Stimulated activated CD4-positive, alpha-beta T cell treated with anti-CD3 and anti-CD28 coated beads, Interleukin-1b, Interleukin-23, amount 100 ng/mL, for 24 hours (primary cell): ENCODE measurements at places on chromosomes 3 and 15.

GRCh38 chr3:81758275-81758674 is 3.2 kb downstream of the GBE1 start:
- DNase-seq = no peak

GRCh38 chr3:67791620-67792019 is 137.2 kb upstream of the SUCLG2 start:
- DNase-seq = no peak

DNA sequence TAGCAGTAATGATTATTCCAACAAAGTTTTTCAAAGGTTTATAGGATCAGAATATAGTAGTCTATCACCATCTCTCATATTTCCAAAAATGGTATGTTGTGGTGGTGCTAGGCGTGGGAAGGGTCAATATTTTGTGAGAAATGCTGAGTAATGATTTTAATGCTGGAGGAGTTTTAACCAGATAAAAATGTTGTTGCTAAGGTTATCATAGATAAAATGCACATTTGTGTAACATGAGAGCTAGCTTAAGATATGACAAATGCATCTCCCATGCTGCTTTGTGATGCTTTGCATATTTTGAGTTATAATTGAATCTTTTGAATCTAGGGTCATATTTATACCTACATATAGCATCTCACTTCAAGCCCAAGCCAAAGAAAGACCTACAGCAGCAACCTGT is 103.9 kb upstream of the ROBO1 start:
- no peak for DNase-seq

DNA sequence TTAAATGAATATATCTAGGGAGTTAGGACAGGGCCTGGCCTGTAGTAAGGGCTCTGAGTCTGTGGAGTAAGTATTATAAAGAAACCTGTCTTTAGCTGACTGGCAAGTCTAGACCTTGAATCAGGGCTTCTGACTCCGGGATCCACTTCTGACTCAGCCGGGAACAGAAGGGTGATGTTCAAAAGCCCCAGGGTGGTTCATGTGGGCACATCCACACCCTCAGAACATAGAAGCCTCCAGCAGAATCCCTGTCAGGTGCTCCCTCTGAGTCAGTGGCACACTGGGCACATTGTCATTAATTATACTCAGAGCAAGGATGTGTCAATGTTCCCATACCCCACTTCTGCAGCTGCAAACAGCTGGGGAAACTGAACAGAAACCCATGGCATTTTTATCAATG is 26.7 kb upstream of the SNRK start:
- DNase-seq = no peak

DNA sequence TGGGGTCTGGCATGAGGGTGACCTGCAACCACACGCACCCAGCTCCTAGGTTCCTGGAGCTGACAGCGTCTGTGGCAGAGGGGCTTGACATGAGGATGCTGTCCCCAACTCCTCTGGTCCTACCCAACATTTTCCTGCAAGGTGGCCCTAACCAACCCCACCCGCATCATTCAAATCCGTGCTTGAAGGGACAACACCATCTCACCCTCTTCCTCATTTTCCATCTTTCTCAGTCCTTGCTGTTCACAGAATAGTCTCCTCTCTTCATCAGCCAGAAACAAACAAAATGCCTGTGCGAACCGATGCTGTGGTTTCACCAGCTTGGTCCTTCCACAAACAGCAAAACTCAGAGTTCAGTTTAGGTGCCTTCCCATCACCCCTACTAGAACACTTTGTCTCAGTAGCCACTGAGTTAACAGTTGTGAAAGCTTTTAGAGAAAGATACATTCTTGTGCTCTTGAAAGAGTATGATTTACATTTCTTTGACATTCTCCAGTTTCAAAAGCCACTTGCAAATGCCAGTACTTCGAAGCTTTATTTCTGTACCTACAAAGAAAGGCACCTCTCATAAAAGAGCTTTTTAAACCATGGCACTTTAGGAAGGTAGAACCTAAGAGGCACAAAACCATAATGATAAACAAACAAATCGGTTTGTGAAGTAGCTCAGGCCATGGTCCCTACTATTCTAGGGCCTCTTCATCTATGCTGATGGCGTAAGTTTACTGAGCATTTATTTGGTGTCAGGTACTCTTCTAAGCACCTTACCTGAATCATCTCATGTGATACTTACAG is 360.1 kb downstream of the SHQ1 start:
- DNase-seq = no peak

GRCh38 chr3:14836049-14836468 is 17.3 kb downstream of the FGD5 start:
- no peak for DNase-seq

- DNase-seq = no peak
These were observed 92.5 kb downstream of the BDH1 start for GRCh38 chr3:197463279-197463678.

- no peak for DNase-seq
These were observed 134.6 kb downstream of the SLC25A26 start for GRCh38 chr3:66355394-66355793.

GRCh38 chr3:43285644-43286043 is 696 bp upstream of the SNRK start:
- no peak for DNase-seq

DNA sequence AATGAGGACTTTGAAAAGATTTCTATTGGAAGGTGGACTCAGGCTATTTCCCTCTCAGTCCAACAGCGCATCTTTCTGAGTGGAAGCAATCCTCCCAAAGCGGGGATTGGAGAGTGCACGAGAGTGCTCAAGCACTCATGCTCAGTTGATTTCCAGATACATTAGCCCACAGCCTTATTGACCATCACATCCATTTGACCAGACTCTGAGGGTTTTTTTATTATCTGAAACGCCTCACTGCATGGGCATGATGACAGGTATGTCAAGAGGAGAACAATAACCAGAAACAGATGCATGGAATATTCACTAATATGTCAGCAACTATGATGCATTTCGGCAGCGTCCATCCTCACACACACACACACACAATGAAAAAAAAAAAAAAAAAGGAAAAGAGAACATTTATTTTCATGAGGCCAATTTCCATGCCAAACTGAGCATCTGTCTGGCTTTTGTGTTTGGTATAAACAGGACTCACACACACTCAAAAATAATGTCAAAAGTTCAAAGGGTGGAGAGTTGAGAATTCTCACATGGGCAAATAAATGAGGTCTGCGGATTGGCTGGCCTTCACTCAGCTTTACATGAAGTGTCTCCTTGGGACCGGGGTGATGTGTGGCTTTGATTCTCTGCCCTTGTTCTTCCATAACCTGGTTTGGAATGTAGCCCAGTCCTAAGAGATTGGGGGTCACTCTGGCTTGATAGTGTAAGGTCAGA is 371.6 kb downstream of the MCTP2 start:
- DNase-seq = no peak

DNA sequence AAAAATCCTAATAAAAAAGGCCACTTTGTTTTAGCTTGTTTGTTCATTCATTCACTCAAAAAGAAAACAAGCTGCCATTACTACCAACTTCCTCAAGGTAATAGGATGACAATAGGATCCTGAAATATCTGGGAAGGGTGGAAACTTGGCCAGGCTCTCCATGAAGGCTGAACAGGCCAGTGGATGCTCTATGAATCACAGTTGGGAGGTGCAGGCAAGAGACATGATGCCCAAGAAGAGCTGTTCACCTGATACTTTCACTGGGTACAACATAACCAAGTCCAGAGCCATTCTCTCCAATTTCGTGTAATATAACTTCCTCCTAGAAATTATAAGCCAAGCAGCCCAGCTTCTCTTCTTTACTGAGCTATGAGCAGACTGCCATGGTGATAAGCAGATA is 37.3 kb downstream of the NMNAT3 start:
- DNase-seq = no peak

GRCh38 chr3:62873451-62873760 is 1.8 kb downstream of the CADPS start:
- DNase-seq = no peak

DNA sequence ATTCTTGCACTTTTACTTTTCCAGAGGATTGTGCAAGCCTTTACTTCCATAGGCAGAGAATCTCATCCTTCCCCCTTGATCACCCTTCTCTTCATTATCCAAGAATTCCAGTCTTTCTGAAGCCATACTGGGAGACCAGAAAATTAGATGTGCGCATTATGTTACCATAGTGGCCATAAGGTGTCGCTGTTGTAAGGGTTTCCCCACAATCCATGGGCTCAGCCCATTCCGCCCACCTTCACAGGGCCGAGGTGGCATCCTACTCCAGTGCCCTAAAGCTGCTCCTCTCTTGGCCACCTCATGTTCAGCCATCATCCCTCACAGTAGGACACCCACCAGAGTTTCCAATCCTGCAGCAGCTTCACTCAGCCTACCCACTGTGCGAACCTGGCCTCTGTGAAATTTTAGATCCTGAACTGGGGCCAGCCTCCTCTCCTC is 35.0 kb downstream of the CTSH start:
- peak; percentile 2 for DNase-seq

DNA sequence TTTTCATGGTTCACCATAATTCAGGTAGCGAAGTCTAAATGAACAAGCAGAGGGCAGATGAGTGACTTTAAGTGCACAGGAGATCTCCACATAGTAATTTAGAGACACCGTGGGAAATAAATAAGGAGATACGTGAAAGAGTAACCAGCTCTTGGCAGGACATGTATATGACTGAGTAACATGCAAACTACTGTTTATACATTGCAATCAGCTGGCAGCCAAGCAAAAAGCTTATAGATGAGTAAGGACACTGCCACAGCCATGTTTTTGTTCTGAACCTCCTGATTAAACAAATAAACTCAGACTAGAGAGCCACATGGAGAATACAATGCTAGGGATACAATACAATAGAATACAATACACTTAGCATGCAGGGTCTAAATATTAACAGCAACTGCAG is 252.4 kb downstream of the FHIT start:
- no peak for DNase-seq

- DNase-seq = no peak
These were observed 37.4 kb upstream of the SECISBP2L start for GRCh38 chr15:49083401-49084284.

GRCh38 chr3:64414043-64414442 is 188.8 kb upstream of the PRICKLE2 start:
- DNase-seq = no peak

DNA sequence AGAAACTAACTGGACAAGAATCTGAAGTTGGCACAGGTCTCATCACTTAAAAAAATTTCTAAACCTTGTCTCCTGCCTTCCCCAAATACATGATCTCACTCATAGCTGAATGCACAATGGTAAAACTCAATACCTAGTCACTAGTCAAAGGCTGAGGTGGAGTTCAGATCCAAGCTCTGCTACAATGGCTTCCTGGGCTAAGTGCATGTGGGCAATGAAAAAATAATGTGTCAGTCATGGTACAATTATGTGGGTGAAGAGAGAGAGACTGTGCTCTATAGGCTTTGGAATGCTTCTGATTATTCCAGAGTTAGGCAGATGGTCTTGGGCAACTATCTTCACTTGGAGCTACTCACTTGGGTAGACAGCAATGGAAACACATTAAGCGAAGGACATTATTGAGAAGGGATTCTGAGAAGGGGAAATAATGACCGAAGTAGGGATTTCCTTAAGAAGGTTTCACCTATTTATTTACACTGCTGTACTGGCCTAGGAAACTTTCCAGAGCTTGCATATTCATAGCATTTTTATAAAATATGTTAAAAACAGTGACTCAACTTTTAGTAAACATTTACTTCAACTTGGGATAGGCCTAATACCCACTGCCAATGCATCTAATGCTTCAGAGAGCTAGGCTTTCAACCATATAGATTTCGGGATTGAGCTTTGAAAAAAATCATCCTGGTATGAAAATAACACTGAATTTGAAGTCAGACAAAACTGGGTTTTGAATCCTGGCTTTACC is 58.7 kb upstream of the PLXND1 start:
- no peak for DNase-seq

- no peak for DNase-seq
These were observed 92.2 kb upstream of the AGTR1 start for GRCh38 chr3:148605521-148605920.

- DNase-seq = no peak
These were observed 49.9 kb downstream of the TMCO5A start for GRCh38 chr15:37984368-37984767.

- DNase-seq = no peak
These were observed 130.9 kb downstream of the DTWD1 start for GRCh38 chr15:49751751-49752150.

- no peak for DNase-seq
These were observed 36.6 kb upstream of the MAGI1 start for GRCh38 chr3:66075281-66075680.

DNA sequence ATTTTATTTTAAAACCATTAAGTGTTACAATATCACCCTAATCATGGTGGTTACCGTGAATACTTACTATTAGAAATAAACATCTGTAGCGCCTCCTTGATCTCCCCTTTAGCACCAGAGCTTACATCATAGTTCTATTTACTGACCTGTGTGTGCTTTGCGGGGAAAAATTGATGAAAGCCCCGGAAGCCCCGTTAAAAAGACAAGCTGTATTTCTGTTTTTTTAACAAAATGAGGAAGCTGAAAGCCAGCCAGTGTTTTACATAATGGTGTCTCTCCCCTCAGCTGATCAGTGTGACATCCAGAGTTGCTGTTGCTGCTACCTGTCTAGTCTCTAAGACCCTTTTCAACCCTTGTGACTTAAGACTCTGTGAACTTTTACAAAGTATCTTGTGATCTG is 100.8 kb downstream of the OPA1 start:
- no peak for DNase-seq

DNA sequence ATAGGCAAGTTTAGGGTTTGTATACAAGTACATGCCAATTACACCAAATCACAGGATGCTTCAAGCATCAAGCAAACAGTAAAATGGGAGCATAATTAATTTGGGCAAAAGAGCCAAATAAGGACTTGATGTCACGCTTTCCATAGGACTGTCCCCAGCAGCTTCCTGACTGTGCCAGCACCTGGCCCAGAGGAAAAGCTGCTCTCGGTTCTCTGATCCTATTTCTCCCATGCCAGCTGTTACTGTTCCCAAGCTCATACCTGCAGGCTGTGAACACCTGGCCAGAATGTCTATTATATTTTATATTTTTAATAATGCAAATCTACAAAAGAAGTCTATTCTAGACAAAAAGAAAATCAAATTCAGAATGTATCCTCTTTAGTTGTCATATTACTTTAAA is 12.2 kb downstream of the ZXDC start:
- DNase-seq = no peak

DNA sequence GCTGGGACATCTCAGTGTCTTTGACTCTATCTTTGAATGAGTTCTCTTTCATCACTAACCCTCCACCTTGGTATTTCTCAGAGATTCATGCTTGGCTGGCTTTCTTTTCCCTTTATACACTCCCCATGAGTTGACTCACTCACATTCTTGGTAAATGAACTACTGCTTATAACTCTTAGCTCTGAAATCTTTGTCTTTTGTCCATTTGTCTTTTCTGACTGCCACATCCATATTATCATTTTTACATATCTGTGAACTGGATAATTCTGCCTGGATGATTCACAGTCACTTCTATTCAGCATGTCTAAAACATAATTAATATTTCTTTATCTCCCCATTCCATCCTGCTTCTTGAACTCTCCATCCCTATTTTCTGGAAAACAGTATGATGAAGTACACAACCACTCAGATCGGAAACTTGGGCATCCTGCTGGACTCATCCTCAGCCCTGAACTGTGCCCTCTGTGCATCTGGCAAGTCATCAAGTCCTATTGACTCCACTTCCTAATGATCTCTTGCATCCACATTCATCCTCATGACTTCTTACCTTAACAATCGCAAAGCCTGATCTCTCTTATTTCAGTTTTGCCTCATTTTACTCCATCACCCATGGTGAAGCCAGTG is 66.9 kb downstream of the KCNAB1 start:
- no peak for DNase-seq

- no peak for DNase-seq
These were observed 111.7 kb downstream of the ADCY5 start for GRCh38 chr3:123337226-123337625.

GRCh38 chr15:38238311-38238710 is 14.3 kb upstream of the SPRED1 start:
- DNase-seq = no peak
